ENCODE measurements at places on chromosomes 4 and X.

GRCh38 chr4:26468283-26468949 lies 21.9 kb downstream of the CCKAR start:
- DNase-seq = no peak

DNA sequence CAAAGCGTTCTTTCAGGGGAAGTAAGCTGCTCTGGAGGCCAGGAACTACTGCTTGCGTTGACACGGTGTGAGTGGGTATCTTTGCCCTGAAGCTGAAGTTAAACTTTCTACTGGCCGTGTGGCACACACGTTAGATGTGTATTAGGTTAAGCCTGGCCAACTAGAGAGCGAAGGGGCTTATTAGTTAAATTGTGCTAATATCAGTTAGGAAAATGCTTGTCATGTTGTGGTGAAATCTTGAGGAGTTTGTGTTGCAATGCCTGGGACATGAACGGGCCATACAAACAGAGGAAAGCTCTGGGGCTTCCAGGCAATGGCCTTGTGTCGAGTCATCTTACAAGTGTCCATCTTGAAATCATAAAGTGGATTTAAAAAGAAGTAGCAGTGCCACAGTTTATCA lies 62.6 kb downstream of the NSUN7 start:
- no peak for DNase-seq

DNA sequence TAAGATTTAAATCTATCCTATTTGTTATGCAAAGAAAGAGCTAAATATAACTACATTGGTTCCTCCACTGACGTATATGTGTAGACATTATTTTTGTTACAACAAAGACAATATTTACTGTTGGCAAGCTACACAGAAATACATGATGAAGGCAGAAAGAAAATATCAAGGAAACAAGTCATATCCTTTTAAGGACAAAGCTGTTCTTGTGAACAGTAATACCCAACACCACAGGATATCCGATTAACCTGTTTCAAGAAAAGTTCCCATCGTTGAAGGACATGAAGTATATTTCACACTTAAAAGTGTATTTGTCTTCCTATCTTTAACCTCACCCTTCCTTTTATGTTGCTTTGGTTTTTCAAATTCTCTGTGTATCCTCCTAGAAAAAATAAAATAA lies 235.8 kb upstream of the AADAT start:
- DNase-seq = no peak

DNA sequence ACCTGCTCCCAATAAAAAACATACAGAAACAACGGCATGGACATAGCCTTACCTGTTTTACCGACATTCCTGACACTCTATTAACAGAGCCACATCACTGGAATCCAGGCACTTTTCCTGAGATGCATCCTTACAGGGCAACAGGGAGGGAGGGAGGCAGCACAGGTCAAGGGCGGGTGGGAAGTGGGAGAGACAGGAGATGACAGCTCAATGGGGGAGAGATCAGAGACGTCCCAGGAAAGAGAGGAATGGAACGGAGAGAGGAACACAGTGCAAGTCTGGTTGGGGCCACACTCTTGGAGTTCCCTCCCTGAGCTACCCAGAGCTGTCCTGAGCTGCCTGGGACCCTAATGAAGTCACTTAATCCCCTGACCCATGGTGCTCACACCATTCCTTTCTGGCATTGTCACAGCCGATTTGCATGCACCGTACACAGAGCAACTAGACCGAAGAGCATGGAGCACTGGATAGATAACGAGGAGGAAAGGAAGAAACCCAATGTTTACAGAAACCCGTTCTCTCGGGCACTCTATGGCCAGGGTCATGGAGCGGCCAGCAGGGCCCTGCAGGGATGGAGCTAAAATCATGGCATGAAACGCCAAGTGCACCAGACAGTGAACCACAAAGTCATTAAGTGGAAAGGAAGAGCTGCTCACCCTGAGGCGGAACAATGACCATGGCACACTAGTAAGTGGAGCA lies 93.1 kb downstream of the NSUN7 start:
- DNase-seq = no peak

DNA sequence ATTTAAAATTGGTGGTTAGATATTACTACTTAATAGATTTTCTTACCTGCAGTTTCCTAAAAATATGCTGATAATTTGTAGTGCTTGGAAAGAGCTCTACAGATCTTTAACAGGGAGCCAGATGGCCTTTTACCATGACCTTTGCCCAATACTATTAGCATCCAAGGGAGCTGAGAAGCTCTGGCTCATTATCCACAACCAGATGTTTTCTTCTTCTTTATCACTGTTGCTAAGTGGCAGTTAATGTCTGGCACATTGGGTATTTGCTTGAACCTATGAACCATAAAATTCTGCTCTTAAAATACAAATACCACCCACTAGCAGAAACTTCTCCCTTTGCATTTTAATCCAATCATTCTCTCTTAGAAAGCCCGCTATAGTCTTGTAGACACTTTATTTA lies 1480.3 kb downstream of the C4orf33 start:
- DNase-seq = no peak

DNA sequence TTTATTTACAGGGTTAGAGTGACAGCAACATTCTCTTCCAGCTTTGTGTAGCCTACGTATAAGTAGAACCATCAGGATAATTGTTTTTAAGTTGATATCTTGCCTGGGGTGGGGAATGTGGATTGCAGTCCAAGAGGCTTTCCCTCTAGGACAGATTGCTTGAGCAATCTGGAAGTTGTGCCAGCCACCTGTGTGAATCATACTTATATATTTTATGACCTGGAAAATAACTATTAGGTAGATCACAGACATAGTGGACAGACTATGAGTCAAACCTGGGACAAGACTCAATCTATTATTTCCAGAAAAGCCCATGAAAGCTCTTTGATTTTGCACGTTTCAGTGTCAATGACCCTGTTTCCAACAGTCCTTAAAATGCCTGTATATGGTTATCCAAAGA lies 98.9 kb downstream of the TLL1 start:
- DNase-seq = no peak

- no peak for DNase-seq
Observed at GRCh38 chr4:69970071-69970470, 4.5 kb upstream of the CSN2 start.

DNA sequence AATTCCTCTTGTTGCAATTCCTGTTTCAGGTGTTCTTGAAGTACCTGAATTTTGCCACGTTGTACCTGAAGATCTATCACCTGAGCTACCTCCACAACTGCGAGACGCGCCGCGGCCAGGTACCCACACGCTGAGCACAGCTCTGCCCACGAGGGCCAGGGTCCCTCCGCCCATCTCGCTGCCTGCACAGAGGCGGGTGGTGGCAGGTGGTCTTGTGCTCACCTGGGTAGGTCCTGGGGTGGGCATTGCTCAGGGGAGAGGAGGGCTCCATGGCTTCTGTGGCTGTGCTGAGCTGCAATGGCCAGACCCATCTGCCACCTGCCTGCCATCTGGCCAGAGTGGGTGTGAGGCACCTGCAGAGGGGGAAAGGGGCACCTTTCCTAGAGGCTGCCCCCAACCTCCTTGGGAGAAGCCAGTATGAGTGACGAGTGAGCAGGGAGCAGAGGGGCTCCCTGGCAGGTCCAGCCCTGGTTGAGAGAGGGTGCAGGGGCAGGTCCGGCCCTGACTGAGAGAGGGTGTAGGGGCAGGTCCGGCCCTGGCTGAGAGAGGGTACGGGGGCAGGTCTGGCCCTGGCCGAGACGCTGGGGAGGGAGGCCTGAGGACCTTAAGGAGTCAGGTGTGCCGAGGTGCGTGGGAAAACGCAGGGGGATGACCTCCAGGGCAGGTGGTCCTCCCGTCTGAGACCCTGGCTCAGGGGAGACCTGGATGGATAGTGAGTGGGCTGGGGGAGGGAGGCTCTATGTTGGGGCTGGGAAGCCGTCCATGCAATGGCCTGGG lies 10.7 kb downstream of the PDE6B start:
- no peak for DNase-seq

Measured in NCI-H1436 (cell line).